ENCODE measurements at places on chromosomes 3 and 15.

DNA sequence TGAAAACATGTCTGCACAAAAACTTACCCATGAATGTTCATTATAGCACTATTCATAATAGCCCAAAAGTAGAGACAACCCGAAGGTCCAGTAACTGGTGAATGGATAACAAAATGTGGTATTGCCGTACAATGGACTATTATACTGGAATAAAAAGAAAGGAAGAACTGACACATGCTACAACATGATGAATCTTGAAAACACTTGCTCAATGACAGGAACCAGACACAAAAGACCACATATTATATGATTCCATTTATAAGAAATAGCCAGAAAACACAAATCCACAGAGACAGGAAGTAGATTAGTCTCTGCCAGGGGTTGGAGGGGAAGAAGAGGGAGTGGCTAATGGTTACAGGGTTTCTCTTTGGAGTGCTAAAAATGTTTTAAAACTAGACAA lies 18.3 kb downstream of the SHC4 start:
- no peak for DNase-seq

DNA sequence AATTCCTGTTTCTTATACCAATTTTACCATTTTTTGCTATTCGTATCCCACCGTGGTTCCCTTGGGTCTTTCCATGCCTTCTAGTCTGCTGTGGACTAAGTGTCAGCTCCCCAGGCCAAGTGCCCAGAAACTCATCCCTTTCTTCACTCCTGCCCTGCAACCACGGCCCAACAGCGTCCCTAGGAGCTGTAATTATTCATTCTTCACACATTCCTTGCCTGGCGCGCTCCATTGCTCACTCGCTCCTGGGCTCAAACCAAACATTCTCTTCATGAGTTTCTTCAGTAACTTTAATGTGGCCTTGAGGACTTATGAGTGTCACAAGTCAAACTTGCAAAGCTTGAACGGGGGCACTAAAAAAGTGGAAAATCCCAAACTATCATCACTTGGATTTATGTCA lies 15.7 kb downstream of the GABRB3 start:
- no peak for DNase-seq

DNA sequence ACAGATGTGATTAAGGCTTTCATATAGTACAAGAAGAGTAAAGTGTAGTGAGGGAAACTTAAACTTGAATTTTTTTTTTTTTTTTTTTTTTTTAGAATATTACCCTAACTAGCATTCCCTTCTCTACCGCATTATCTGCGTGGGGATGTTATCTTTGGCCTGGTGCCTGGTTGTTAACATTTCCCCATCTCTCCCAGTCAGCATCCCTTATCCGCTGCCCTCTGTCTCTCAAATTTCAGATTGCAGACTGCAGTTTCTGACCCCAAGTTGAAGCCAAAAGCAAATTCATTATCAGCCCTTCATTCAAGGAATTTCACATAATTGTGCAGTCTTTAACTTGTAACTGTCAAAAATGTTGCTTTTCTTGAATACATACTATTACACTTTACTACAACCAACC lies 353.0 kb downstream of the PLOD2 start:
- no peak for DNase-seq

DNA sequence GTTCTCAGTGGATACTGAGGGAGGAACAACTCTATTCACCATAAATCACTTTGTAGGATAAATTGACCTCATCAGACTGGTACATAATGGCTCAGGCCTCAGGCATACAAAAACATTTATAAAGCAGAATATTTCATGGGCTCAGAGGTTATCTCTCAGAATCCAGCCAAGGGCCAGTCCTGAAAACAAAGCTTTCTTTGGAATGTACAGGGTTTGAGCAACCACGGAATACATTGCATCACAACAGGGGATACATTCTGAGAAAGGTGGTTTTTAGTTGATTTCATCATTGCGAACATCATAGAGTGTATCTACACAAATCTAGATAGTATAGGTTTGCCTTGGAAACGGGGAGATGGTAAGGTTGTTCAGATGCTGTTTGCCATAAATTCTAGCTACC lies 33.4 kb upstream of the CTDSPL2 start:
- DNase-seq = no peak

- no peak for DNase-seq
These were observed 77.1 kb downstream of the DUT start for GRCh38 chr15:48408327-48408726.

- no peak for DNase-seq
These were observed 78.8 kb upstream of the STRIT1 start for GRCh38 chr3:155372281-155372680.

DNA sequence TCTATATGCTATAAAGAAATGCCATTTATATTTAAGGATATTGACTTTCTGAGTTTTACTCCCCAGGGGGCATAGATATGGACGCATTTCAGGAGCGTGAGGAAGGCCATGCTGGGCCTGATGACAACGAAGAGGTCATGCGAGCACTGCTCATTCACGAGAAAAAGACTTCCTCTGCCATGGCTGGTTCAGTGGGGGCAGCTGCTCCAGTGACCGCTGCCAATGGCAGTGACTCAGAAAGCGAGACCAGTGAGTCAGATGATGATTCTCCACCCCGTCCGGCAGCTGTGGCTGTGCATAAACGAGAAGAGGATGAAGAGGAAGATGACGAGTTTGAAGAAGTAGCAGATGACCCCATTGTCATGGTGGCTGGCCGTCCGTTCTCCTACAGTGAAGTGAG lies 38.4 kb downstream of the GTF2E1 start:
- no peak for DNase-seq

DNA sequence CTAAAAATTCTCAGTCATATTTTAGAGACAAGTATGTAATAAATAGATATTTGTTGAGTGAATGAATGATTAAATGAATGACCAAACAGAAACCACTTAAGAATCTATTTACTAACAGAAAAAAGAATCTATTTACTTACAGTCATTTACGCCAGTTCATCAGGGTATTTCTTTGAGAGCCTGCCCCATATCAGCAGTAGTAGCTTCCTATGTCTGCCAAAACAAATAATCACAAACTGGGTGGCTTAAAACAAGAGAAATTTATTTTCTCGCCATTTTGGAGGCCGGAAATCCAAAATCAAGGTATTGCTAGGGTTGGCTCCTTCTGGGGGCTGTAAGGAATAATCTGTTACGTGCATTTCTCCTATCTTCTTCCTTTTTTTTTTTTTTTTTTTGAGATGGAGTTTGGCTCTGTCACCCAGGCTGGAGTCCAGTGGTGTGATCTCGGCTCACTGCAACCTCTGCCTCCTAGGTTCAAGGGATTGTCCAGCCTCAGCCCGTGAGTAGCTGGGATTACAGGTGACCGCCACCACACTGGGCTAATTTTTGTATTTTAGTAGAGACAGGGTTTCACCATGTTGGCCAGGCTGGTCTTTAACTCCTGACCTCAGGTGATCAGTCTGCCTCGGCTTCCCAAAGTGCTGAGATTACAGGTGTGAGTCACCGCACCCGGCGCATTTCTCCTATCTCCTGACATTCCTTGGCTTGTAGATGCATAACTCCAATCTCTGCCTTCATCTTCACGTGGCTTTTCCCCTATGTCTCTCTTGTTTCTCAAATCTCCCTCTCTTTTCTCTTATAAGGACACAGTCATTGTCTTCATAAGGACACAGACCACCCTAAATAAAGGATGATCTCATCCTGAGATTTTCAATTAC lies 65.2 kb upstream of the SPPL2A start:
- DNase-seq = no peak

GRCh38 chr3:37642670-37643598 lies 218.7 kb upstream of the CTDSPL start:
- no peak for DNase-seq

DNA sequence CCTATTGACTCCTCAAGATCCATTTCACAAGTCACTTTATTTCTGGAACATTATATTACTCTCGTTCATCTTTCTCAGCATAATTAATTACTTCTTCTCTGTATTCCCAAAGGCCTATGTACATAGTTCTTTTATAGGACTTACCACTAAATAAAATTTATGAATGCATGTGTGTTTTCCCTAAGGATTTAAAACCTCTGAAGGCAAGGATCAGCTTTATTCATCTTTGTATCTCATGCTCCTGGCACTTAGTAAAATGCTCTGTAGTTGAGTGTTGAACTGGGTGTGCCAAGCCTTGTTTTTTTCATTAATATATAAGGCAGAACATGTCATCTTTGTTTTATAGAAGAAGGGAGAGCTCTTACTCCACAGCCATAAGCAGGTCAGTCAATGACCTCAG lies 194.1 kb upstream of the ZPLD1 start:
- DNase-seq = no peak

DNA sequence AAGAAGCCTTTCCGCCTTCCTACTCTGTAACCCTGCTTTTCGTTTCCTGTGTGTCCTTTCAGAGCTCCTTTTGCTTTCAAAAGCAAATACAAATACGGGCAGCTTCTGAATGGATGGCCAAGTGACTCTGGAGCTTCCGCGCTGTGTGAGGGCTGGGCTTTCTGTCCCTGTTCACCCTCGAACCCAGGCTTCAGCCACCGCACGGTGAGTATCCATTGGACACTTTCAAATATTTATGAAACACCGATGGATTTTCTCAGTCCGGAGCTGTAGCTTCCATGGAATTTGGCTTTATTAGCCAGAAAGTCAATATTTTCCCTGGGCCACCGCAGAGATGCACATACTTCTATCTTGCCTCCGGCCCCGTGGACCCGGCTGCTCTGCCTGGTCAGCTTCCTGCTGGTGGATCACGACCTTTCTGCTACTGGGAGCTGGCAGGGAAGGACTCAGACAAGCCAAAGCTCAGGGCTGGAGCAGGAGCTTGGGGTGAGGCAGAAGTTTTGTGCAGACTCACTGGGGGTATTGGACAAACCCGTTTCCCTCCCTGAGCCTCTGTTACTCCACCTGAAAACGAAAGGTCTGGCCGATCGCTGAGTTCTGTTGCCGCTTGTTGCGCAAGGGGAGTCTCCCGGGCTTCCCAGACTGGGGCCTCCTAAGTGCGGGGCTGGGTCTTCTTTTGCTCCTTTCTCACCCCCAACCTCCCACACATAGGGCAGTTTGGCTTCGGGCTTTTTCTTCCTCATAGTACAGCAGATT lies 63.6 kb downstream of the LINGO1 start:
- no peak for DNase-seq

DNA sequence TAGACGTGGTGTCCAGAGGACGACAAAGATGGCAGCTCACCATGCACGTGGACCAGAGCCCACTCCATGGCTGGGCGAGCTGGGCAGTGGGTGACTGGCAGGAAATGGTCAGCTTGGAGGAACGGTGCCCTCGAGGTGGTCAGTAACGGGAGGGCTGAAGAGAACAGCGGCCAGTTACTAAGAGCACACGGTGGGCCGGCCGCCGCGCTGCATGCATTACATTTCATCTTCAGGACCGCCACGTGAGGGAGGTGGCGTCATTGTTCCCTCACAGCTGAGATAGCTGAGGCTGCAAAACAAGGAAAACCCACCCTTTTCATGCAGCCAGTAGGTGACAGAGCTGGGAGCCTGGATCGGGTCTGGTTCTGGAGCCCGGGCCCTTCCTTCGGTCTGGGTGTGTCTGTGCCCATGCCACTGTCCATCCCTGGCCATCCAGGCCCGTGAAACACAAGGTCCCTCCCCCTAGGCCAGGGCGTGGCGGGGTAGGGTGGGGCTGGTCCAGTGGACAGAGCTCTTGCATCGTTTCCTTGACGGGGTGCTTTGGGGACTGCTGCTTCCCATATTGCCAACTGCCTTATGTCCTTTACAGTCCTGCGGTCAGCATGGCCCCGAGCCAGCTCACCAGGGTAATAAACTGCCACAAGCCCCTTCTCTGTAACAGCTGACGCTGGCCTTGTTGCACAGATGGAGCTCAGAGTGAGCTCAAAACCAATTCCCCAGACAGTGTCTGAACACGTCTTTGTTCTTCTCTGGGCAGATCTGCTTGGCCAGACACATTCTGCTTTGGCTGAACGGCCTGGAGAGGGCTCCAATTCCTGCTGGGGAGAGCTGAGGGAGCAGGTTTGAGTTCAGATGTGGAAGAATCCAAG lies 51.8 kb downstream of the RGMA start:
- peak; percentile 72 for DNase-seq

- no peak for DNase-seq
These were observed 64.1 kb upstream of the RPL32 start for GRCh38 chr3:12905316-12906071.
